Esophagus mucosa (tissue), 1 donor: ENCODE measurements at places on chromosomes 1 and 21.
A peak's percentile ranks its signal among the peaks of the same experiment; 100 is the strongest.

- ATAC-seq = no peak
Measured at GRCh38 chr1:47686731-47687630, 249.1 kb downstream of the FOXD2 start.

DNA sequence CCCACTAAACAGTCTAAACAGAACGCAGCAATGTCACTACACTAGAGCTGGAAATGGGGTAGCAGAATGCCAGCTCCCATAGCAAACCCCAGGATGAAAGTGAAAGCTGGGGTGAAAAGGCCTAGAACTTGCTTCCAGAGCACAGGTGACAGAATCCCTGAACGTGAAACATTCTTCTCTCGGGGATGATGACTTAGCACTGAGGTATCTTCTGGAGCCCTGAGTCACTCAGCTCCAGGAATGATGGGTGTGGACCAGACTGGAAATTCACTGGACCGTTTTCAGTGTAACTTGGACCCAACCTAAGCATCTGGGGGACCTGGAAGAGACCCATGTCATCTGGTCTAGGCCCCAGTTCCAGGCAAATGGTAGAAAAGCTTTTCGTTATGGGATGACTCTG, 108.9 kb downstream of the CDC7 start:
- ATAC-seq = no peak

DNA sequence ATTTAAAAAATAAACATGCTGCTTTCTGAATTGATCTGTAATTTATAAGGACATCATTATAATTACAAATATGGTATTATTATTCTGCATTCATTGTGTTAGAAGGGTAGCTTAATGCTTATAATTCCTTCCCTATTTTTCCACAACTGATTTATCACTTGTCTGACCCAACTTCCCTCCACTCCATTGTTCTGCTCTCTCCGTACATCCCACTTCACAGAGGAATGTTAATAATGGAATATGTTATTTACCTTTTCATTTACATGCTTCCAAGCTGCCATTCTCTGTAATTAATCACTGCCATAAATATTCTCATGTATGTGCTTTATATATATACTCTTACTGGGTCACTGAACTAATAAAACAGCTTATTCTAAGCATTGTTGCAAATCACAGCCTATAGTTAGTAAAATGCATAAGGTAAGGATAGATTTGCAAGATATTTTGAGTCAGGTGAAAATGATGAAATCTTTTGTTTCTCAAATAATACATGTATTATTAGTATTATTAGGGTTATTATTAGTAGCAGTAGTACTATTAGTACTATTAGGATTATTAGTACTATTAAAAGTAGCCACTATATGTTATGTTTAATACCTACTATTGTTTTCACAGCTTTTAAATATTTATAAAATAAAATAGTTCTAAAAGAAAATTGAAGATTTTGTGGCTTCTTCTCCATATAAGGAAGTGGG, 70.6 kb upstream of the NEK7 start:
- no peak for ATAC-seq

GRCh38 chr1:19750101-19750881, 49.4 kb downstream of the TMCO4 start:
- no peak for ATAC-seq

GRCh38 chr1:157622471-157622870, 24.6 kb upstream of the FCRL4 start:
- no peak for ATAC-seq

DNA sequence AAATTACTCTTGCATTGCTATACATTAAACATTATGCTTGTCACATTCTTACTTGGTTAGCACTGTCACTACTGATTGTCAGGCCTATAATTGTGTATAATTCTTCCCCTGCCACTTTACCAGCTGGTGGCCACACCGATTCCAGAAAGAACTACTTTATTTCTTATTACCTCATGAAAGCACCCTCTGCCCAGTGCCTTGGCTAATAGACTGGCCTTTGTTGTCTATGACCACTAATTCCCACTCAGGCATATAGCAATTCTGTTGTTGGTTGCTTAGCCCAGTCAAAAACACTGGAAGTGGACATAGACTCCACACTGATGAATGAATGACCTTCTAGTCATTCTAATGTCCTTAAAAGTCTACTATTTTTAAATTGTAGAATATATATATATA, 35.6 kb downstream of the MRPL39 start:
- no peak for ATAC-seq

DNA sequence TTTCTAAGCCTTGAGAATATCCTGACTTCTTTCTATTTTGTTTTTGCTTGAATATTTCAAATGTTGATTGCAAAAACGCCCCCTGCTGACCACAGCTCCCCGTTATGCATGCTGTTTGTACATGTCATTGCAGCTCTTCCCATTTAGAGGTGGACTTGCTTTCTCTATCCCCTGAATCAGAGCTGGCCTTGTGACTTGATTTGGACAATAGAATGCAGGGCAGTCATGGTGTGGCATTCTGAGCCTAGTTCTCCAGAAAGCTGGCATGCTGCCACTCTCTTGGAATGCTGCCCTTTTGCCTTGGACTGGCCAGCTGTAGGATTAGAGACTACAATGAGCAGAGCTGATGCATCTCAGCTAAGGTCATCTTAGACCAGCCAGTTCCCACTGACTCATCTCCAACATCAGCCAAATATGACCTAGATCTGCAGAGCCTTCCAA, 1561.5 kb downstream of the MRPL39 start:
- no peak for ATAC-seq

DNA sequence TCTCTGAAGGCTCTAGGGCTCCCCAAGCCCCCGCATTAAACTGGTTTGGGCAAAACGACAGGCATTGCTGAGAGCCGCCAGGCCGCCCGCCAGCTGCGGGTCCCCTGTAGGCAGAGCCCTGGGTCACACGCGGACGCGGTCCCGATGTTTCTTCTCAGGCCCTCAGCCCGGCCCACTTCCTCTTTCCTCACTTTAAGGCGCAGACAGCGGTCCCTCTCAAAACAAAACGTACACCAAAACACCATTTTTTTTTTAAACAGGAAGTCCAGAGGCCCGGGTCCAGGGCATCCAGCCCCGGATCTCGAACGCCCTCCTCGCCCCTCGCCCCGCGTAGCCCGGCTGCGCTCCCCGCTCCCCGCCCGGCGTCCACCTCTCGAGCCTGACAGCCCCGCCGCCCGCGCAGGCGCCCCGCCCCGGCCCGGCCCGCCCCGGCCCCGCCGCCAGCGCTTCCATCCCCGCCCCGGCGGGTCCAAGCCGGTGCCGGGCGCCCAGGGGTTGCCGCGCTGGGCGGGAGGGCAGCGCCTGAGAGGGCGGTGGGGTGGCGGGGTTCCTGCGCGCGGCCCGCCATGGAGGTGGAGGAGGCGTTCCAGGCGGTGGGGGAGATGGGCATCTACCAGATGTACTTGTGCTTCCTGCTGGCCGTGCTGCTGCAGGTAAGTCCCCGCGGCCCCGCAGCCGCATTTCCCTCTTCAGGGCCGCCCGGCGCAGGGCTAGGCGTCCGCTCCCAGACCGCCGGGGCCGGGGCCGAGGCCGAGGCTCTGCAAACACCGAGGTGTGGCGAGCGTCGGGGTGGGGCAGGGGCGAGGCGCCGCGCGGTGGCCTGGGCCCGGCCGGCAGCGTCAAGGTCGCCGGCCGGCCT, at the start of gene SLC22A15:
Gene SLC22A15, plus strand, starts transcription at position 452 of the 859 bp plus-strand sequence. Its CDS starts 115 bp downstream, at position 567.
- ATAC-seq = peak; percentile 80

DNA sequence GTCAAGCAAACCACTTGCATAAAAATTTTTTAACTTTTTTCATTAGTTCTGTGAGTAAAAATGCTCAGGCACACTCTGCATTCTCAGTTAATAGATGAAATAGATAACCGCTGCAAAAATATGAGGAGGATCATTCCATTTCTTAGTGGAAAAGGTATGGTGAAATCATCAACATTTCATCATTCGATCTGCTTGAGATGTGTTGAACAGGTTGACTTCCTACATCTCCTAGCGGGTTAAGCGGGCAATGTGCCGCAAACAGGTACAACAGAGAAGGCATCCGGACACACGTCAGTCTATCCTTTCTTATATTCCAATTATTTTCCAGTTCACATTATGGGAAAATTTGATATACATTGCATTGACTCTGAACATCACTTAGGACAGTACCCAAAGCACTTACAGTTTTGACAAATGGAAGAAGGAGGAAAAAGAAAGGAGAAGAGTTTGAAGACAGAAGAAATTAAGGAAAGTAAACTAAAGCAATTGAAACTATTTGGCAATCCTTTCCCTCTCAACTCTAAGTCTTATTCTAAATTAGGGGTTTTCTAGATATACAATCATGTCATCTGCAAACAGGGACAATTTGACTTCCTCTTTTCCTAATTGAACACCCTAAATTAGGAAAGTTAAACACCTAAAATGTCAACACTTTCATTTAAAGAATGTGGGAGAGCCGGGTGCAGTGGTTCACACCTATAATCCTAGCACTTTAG, 33.5 kb downstream of the NIBAN1 start:
- ATAC-seq = no peak

DNA sequence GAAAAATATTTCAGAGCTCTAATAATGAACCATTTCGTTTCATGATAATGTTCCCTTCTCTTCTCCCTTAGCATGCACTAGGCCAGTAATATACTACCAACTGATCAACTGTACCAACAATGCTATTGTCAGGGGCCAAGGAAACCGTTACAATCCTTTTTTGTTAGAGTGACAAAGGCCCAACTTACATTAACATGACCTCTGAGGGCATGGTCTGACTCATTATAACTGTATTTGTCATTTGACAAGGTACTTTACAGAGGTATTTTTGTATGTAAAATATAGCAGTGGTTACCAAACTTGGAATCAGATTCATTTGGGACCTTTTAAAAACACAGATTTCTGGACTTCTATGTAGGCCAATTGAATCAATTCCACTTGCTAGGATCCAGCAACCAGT, 102.6 kb upstream of the RRP15 start:
- no peak for ATAC-seq

DNA sequence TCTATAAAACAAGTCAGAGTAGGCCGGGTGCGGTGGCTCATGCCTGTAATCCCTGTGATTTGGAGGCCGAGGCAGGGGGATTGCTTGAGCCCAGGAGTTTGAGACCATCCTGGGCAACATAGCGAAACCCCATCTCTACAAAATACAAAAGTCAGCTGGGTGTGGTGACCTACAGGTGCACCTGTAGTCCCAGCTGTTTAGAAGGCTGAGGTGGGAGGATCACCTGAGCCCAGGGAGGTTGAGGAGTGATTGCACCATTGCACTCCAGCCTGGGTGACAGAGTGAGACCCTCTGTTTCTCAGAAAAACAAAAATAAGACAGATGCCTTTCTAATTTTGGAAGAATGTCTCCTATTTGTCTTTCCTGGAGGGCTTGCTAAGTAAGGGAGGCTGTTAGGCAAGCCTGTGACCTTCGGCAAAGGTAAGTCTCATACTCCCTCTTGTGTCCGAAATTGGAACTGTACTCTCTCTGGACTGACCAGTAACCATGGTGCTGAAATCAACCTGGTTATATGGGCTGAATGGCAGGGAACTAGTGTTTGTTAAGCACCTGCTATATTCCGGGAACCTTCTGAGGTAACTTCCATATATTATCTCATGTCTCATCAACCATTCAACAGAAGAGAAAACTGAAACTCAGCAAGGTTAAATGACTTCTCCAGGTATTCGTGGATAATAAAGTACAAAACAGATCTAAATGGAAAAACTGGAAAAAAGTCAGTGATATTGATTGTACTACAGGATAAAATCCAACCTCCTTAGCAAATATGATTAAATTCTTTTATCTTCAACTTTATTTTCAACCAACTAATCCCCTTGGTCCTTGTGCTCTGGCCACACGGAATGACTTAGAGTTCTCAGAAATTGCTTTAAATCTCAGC, 11.8 kb upstream of the RAB3B start:
- ATAC-seq = peak; percentile 93

- ATAC-seq = no peak
Measured at GRCh38 chr1:67059346-67059745, 5.4 kb upstream of the SLC35D1 start.

DNA sequence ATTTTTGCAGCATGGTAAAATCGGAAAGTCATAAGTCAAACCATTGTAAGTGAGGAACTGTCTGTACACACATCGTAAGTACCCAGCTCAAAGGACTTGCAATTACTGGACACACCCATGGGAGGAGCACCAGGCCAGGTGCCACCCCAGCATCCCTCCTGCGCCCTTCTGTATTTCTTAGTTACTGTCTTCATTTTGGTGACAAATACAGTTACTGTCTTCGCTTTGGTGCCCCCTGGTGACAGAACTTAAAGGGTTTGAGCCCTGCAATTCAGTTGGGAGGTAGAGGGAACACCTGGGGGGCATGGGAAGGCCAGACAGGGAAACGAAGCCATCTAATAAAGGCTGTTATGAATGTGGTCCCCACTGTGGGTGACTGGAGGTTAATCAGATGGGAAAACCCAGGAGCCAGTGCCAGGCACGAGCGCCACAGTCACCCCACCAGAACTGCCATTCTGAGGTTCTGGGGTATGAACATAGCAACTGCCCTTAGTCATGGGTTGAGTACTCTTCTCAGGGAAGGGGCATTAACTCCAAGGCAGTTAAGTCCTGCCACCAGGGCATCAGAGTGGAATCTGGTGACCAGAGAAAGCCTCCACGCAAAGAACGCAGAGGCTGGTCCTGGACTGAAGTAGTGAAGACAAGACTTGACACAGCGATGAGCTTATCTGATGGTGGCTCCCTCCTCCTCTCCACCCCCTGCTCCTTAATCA, 612.9 kb downstream of the PTPRU start:
- ATAC-seq = peak; percentile 26

- ATAC-seq = peak; percentile 49
Measured at GRCh38 chr1:92973203-92973897, 12.1 kb upstream of the DIPK1A start.
